Activated CD4-positive, alpha-beta memory T cell treated with anti-CD3 and anti-CD28 coated beads for 36 hours (primary cell): ENCODE measurements at places on chromosomes 7 and 10. TPM values are rescaled to one million over a fixed set of nuclear protein-coding genes. Genes with fewer than 3 reads are reported as not detected.

The FOXI2 gene
- not detected for total RNA-seq

The MUC3A gene
- not detected for total RNA-seq

The MARVELD1 gene
- 2.9 TPM for total RNA-seq

The TMEM229A gene
- not detected for total RNA-seq

The NRCAM gene
- total RNA-seq, result not detected

The JMJD1C gene
- total RNA-seq, result 42.6 TPM

The PROSER2 gene
- total RNA-seq, result 0.24 TPM

The PIP gene
- total RNA-seq, result not detected

The SYPL1 gene
- 27.4 TPM for total RNA-seq

The DYNC1I1 gene
- not detected for total RNA-seq

The SLC16A12 gene
- not detected for total RNA-seq

The CCZ1 gene
- 110 TPM for total RNA-seq

DNA sequence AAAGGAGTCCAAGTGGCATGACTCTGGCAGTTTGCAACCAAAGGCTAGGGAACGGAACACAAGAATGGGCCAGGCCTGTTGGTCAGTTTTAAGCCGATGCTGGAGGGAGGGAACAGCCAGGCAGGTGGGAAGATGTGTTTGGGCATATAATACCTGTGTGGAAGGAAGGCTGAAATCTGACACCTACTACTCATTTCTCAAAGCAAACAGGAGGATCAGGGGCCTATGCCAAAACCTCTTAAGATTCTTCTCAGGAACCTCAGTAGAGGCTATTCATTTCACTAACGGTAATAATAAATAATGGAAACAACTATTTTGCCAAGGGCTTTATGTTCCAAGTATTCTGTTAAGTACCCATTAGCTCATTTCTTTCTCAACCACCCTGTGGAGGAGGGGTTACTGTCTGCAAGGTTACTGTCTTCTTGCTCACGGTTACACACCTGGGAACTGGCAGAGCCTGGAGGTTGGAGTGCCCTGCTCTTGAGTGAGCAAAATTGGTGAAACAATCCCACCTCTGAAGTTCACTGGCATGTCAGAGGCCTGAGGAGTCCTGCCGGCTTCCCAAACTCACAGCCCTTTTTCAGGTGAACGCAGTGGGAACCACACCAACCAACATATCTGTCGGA is 35.5 kb downstream of the GOT1 start:
- no peak for DNase-seq

DNA sequence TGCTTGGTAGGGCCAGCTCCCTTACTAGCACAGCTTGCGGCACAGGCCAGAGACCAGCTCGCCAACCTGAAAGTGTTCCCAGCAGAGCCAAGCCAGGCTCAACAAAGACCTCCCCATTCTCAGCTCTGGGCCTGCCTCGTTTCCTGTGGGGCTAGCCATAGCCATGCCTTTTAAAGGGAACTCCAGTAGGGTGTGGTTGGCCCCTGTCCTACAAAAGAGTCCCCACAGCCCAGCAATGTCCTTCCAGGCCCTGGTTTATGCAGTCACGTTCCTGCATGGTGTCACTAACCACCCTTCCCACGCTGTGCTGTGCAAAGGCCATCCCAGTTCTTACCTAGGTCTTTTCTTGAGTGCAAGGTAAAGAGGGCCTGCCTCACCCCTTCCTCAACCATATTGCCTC is 87.8 kb upstream of the LRRC4 start:
- DNase-seq, result no peak

GRCh38 chr10:75035975-75036708 is 75.3 kb upstream of the SAMD8 start:
- DNase-seq, result peak; percentile 42

- no peak for DNase-seq
Measured at GRCh38 chr7:134378562-134378961, 61.8 kb upstream of the SLC35B4 start.

DNA sequence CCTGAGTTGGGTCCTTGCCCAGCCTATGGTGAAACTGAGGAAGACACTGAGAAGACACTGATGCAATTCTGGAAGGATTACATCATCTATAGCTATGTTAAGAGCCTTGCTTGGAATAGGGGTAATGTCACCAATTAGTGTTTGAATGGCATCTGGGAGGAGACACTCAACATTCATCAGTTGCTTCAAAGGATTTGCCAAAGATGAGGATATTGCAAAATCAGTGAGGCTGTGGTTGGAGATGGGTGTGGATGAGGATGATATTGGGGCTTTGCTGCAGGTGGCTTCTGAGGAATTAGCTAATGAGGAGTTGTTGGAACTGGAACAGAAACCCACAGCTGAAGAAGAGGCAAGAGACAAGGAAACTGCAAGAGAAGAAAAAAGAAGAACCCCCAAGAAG is 146.7 kb upstream of the SP4 start:
- no peak for DNase-seq

GRCh38 chr7:154627646-154628290 is 375.2 kb downstream of the PAXIP1 start:
- no peak for DNase-seq

- no peak for DNase-seq
Measured at GRCh38 chr10:3131098-3131497, 41.5 kb downstream of the PITRM1 start.

- no peak for DNase-seq
Measured at GRCh38 chr10:35050568-35050967, 39.6 kb downstream of the CUL2 start.

DNA sequence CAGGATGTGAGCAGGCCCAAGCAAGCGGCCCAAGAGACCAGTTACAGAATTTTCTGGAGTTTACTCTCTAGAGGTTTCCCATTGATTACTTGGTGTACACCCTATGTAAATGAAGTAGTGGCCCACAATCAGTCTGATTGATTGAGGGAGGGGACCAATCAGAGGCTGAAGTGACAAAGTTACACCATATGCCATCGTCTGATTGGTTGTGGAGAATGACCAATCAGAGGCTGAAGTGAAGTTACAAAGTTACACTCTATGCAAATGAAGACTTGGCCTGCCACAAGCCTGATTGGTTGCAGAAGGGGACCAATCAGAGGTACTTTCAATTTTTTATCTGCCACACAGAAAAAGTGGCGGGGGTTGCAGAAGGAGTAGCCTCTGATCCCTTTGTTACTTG is 83.7 kb downstream of the KIF20B start:
- no peak for DNase-seq

GRCh38 chr10:48459270-48460150 is 145.4 kb downstream of the ARHGAP22 start:
- DNase-seq, result peak; percentile 7

- no peak for DNase-seq
Measured at GRCh38 chr7:116899308-116899707, 36.9 kb downstream of the CAPZA2 start.

DNA sequence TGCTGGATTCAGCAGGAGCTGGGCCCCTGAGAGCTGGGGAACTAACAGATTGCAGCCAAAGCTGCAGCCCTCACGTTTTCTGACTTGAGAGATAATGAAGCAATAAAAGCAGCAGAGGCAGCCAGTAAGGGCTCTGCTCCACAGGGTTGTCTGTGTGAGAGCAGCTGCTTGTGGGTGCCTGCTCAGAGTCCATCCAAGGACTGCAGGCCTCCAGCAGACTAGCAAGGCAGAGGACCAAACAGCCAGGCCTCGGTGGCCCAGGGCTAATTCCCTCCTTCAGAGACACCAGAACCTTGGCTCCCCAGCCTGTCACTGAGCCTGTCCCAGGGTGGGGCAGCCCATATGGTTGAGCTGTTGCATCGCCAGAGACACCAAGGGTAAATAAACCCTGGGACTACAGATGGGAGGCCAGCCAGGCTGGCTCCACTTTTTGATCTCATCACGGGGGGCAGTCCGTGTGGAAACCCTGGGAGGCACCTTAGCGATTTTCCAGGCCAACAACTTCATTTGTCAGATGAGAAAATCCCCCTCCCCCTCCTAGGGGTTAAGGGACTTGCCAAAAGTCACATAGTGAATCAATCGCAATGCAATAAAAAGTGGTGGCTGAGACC is 229.2 kb downstream of the WDR11 start:
- DNase-seq, result no peak

DNA sequence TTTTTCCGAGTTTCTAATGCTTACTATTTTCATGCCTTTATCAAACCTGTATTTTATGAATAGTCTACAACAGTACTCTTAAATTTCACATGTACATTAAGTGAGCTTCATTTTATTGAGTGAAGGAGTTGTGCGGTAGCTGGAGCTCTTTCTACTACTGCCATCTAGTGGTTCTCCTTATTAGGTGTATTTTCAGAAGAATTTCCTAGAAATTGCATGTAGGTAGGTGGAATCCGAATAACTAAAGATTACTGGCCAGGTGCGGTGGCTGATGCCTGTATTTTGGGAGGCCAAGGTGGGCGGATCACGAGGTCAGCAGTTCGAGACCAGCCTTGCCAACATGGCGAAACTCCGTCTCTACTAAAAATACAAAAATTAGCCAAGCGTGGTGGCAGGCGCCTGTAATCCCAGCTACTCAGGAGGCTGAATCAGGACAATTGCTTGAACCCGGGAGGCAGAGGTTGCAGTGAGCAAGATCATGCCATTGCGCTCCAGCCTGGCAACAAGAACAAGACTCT is 38.3 kb downstream of the LRRC72 start:
- no peak for DNase-seq

DNA sequence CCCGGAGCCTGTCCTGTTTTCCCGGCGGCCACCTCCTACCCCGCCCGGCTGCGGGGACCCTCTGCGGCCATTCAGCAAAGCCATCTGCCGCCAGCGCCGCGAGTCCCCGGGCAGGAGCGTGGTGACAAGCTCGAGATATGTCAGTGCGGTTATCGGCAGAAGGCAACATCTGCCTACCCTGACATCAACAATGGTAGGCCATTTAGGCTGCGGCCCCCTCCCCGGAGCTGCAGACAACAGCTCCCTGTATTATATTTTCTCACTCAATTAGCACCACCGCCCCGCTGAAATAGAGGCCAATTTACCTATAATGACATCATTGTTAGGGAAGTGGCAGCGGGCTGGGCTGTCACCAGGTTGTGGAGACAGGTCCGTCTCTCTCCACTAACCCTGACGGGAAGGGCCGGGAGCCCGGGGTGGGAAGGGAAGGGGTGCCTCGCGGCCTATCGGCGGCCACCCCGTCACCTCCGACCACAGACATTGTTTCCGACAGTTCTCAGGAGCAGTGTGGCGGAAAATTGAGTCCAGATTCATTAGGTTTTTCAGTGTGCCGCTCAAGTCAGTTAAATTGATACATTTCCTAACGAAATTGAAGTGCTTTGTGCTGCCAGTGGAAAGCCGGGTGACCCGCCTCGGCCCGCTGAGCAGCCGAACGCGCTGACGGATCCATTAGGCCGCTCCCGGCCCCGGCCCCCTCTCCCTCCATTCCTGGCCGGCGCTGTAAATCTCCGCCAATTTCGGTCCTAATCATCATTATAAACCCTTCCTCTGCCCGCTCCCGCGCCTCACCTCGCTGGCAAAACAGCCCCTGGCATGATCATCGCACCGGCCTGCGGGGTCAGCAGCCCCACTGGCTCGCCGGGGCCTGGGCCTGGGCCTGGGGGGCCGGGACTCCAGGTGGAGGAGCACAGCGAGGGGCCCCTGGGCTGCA is 43.0 kb downstream of the UNCX start:
- DNase-seq, result no peak

GRCh38 chr10:10132009-10132408 is 885.7 kb upstream of the CELF2 start:
- DNase-seq, result no peak

DNA sequence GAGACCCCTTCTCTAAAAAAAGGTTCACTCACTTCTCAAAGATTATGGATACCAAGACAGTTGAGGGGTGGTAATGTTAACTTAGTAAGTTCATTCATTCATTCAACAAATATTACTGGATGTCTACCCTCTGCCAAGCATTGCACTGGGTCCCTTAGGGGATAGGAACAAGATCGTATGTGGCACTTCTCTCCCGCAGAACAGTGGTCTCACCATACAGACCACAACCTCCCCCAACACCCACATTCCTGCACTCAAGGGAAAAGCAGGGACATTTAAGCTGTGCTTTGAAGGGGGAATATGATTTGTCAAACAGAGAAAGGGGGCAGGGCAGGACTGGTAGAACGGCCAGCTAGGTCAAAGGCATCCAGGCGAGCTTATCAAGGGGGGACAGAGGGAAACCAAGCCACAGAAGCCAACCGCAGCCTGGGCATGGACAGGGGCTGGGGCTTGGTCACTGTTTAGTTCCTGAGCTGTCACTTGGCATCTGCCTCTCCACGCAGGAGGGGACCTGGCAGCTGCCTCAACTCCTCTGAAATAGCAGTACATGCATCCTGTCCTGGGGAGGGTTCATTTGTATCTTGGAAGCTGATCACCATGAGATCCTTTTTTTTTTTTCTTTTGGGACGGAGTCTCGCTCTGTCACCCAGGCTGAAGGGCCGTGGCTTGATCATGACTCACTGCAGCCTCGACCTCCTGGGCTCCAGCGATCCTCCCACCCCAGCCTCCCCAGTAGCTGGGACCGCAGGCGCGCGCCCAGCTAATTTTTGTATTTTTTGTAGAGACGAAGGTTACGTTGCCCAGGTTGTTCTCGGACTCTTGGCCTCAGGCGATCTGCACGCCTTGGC is 949 bp upstream of the CLIP2 start:
- DNase-seq, result no peak

- DNase-seq, result no peak
Measured at GRCh38 chr7:30996256-30996655, 32.5 kb downstream of the GHRHR start.

DNA sequence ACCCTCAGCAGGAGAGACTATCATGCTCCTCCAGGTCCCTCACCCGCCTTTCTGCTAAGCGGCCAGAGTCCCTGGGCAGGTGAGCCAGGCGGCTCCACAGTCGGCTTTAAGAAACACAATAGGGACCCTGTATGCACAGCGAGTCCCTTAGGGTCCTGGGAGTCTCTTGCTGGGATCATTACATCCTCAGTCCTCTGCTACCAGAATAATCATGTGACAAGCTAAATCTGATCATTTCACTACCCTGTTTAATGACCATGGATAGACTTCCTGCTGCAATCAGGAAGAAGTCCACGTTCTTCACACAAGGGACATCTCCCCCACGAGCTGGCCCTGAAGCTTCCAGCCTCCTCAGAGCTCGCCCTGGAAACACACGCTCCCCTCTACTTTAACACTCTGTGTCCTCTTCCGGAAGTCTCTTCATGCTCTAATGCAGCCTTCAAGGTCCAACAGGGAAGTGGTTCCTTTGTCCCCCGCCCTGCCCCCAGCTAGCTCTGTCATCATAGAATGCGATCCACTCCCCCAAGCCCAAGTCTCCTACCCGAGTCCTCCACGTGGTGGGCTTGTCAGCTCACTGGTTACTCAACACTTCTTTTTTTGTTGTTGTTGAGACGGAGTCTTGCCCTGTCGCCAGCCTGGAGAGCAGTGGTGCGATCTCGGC is 101.5 kb downstream of the RNF216 start:
- DNase-seq, result no peak

DNA sequence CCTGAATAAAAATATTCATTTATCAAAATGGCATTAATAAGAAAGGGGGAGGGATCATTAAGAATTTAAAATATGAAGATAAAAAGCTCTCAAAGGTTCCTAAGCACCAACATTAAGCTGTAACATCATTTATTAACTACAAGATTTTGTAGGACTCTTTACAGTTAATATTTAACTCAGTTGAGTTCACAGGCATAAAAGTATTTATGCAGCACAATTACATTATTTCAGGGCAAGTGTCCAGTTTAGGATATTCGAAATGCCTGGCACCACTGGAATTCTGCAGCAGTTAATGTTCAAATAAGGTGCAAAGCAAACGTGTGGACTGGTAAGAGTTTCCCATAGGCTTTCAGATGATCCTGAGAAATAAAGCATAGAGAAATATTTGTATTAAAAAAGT is 30.5 kb downstream of the NPS start:
- no peak for DNase-seq

GRCh38 chr7:48139459-48139858 is 31.8 kb upstream of the ABCA13 start:
- DNase-seq, result no peak

GRCh38 chr10:38038932-38039245 is 28.4 kb downstream of the ZNF33A start:
- DNase-seq, result no peak
